ENCODE measurements at places on chromosomes 3 and 15. TPM values are rescaled to one million over a fixed set of nuclear protein-coding genes. Genes with fewer than 3 reads are reported as not detected.

DNA sequence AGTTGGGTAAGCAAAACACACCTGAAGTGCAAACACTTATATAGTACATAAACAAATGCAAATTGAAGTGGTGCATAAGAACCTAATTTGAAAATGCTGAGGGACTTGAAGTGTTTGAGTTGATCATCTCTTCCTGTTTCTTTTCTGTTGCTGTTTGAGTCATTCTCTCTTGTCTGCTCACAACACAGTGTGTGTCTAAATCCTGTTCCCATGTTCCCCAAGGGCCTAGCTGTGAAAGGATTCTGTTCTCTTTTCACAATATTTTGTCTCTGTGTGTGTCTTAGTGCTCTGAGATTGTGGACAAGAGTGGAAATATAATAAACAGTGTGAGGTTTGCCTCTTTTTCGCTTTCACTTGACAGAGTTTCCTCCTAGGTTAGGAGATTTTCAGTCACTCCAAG is 6.1 kb downstream of the CD96 start:
- no peak for DNase-seq

Gene ARL6IP5
- total RNA-seq = 65.2 TPM

DNA sequence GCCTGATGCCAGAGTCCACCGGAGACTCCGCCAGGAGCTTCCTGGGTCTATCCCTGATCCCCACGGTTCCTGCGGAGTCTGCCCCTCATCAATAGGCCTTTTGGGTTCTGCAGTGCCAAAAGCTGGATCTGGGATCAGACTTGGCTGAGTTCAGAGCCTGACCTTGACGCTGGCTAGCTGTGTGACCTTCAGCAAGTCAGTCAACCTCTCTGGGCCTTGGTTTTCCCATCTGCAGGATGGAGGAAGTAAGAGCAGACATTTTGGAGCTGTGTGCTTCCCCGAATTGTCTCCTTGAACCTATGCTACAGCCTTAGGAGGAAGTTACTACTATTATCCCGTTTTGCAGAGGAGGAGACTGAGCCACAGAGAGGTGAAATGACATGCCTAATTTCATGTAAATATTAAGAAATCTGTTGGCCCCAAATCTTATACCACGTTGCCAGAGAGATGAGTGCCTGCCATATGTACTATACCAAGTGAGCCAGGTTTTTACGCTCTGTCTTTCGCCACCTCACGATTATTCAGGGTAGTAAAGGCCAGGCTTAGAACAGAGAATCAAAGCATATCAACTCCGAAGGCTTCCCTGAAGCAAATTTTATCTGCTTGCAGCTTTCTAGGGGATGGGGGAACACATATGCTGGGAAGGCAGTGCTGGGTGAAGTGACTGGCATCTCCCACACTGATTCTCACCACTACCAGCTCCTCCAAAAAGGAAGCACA is 112.5 kb downstream of the SRGAP3 start:
- DNase-seq = no peak

Gene PP2D1
- total RNA-seq = not detected

Gene BSN
- total RNA-seq = 0.08 TPM
